Mammary epithelial cell (primary cell): ENCODE measurements at places on chromosomes 4 and X.

GRCh38 chr4:32488690-32489089 lies 1768.5 kb downstream of the PCDH7 start:
- no peak for DNase-seq

DNA sequence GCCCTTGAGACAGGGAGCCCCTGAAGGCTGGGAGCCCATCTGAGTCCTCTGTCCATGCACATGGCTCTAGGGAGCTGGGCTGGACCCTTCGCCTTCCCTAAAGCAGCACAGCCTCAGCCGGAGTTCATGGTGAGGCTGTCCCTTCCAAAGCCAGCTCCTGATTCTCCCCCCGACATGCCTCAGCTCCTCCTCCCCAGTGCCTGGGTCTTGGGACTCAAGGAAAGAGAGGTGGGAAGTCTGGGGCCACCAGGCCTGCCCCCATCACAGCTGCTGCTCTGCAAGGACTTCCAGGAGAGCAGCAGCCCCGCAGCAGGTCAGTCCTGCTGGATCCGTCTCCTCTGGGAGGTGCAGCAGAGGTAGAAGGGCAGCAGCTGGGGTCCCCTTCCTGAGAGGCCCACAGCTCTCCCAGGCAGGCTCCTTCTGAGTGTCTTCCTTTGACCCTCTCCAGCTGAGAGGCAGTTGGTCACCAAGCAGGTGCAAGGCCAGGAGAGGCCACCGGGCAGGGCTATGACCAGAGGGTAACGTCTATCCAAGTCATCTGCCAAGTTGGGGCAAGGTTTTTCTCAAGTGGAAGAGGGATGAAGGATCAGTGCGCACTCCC lies 90.5 kb downstream of the ADRA2C start:
- DNase-seq = no peak

DNA sequence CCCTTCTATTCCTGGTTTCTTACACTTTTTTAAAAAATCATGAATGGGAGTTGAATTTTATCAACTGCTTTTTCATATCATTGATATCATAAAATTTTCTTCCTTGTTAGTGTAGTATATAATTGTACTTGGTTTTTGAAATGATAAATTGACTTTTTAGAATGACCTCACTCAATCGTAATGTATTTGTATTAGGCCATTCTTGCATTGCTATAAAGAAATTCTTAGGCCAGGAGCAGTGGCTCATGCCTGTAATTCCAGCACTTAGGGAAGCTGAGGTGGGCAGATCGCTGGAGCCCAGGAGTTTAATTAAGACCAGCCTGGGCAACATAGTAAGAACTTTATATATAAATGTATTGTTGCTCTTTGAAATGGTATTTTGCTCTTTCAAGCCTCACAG lies 6.3 kb downstream of the EXOC1 start:
- no peak for DNase-seq

GRCh38 chr4:18291256-18291655 lies 269.7 kb upstream of the LCORL start:
- DNase-seq = no peak

DNA sequence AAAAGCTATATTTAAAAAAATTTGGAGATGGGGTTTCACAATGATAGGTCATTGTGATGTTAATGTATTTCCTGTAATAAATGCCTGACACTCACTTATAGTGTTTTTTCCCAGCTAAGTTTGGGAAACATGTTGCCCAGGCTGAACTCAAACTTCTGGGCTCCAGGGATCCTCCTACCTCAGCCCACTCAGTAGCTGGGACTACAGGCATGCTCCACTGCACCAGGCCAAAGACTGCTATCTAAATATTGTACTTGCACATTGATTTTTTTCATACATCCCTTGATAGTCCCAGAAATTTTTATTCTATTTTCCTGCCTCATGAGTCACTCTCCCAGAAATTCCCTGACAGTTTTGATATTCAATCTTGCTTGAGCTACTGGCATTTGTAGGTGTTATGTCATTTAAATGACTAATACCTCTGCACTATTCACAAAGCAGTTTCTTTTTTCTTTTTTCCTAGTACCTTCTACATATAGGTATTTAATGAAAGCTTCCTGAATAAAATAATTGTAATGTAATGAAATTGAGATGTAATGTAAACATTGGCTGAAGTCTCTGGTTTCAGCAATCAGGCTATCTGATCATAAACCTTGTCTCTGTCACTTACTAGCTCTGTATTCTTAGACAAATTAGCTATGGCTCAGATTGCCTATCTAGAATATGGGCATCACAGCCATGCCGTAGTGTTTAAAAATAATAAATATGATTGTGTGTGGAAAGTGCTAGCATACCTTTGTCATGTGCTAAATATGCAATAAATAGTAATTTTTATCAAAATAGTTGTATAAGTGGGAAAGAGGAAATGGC lies 1973.0 kb upstream of the AGA start:
- DNase-seq = no peak

DNA sequence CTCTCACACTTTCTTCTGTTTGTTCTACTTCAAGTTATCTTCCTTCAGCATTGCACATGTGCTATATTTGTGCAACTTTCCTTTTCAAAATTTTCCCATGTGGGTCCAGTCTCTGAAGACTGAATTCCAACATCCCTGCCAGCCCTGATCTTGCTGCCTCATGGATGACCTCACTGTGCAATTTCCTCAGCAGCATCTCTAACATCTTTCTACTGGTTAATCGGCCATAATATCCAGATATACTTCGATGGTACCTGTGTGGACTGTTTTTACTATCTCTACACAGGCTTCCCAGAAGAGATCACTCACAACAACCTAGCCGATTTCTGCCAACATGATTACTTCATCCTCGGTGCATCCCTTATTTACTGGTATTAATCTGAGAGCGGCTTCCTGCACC lies 41.5 kb downstream of the GPM6A start:
- DNase-seq = no peak

GRCh38 chrX:100850317-100850716 lies 23.8 kb downstream of the NOX1 start:
- no peak for DNase-seq

GRCh38 chr4:38273407-38273806 lies 313.2 kb downstream of the PTTG2 start:
- DNase-seq = no peak

DNA sequence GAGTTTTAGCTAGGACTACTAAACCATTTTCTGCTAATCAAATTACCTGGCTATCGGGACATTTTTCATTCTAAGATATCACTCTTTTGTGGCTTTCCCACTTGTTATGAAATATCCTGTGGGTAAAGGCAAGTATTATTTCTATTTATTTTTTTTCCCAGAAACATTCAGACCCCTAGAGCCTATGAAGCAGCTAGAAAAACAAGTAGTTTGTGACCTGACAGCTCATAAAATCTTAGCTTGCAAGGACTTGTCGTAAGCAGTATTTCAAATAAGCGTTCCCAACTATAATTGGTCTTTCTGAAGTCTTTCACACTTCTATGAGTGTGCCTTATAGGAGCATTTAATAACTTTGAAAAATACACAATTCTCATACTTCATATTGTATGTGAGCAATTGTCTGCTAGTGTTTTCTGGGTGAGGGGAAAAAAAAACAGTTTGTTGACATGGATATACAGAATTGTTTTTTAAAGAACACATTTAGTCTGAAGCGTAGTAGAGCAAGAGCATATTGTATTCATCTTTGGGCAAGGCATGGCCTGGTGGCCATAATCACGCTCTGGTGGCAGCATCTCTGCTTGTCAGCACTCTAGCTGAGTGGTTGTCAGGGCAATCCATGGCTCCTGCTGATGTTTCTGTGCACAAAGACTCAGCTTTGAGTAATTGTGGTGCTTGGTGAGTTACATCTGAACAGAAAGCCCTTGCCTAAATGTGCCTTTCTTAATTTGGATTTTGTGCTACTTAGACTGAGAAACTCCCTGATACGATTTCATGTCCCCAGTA lies 2.6 kb downstream of the MCUB start:
- DNase-seq = no peak

GRCh38 chr4:139129206-139129605 lies 47.8 kb downstream of the ELF2 start:
- no peak for DNase-seq

- no peak for DNase-seq
These were observed 99.2 kb downstream of the MGST2 start for GRCh38 chr4:139764686-139765310.

- no peak for DNase-seq
These were observed 230.5 kb upstream of the PUDP start for GRCh38 chrX:7378406-7378805.

DNA sequence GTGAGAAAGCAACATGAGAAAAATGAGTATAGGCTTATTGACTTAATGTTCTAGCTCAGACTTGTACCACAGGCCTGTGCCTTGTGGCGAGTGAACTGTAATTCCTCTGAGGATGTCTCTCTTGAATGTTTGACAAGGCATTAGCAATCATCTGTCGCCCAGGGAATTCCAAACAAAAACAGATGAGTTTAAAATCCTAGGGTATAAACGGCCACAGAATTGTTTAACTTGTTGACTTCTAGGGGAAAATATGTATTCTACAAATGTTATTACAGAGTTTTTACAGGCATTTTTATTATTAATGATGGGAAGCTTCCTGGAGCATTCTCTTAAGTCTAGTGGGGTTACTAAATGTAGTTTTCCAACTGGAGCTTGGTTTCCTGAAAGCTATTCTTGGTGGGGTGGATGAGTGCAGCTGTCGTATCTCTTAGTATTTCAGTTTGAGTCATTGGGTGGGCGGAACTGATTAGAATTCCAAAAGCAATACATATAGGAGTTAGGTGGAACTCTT lies 40.6 kb downstream of the ARHGAP10 start:
- peak; percentile 86 for DNase-seq

GRCh38 chr4:166399021-166399420 lies 526.0 kb downstream of the TLL1 start:
- DNase-seq = no peak

GRCh38 chr4:52372747-52373146 lies 286.4 kb downstream of the USP46 start:
- DNase-seq = no peak

- DNase-seq = peak; percentile 54
These were observed 670.5 kb downstream of the GABRG1 start for GRCh38 chr4:45453258-45453853.

DNA sequence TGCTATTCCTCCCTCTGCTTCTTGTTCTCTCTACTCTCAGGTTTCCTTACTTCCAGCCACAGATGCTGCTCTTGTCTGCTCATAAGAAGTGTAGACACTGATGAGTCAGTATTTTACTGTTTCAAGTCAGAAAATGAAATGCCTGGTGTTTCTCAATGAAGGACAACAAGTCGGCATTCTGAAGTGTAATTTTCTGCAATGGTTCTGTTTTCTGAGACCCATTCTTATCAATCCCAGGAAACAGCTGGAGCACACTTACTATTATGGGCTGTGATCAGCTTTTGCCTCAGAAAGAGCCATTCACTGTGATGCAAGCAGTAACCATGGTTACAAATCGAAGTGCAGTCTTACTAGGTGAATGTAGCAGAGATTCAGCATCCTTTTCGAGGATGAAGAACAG lies 42.0 kb downstream of the SLC4A4 start:
- no peak for DNase-seq

GRCh38 chr4:93751411-93751810 lies 77.1 kb upstream of the ATOH1 start:
- no peak for DNase-seq

DNA sequence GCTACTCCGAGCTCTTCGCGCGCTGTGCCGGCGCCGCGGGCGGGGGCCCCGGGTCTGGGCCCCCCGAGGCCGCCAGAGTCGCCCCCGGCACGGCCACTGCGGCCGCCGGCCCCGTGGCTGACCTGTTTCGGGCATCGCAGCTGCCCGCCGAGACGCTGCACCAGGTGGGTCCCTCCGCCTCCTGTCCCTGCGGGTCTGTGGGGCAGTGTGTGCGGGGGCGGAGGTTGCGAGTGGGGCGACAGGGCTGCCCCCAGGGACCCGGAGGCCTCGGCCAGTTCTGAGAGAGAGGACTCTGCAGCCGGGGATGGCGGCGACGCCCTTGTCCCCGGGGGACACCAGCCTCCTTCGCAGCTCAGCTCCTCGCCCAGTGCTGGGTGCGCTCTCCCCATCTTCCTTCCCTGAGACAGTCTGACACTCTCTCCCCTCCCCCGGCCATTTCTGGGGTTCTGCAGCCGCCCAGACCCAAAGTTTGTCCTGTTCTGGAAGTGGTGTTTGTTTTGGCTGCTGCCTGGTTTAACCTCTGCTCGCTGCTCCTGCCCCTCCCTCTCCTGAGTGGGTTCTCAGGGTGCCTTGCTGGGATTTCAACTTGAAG lies 609 bp downstream of the REPS2 start:
- DNase-seq = no peak

GRCh38 chrX:66635360-66635759 lies 3.5 kb downstream of the EDA2R start:
- peak; percentile 46 for DNase-seq

- no peak for DNase-seq
These were observed 47.5 kb downstream of the ATG4A start for GRCh38 chrX:108138814-108139702.

GRCh38 chrX:79181401-79181800 lies 36.9 kb downstream of the GPR174 start:
- DNase-seq = no peak

DNA sequence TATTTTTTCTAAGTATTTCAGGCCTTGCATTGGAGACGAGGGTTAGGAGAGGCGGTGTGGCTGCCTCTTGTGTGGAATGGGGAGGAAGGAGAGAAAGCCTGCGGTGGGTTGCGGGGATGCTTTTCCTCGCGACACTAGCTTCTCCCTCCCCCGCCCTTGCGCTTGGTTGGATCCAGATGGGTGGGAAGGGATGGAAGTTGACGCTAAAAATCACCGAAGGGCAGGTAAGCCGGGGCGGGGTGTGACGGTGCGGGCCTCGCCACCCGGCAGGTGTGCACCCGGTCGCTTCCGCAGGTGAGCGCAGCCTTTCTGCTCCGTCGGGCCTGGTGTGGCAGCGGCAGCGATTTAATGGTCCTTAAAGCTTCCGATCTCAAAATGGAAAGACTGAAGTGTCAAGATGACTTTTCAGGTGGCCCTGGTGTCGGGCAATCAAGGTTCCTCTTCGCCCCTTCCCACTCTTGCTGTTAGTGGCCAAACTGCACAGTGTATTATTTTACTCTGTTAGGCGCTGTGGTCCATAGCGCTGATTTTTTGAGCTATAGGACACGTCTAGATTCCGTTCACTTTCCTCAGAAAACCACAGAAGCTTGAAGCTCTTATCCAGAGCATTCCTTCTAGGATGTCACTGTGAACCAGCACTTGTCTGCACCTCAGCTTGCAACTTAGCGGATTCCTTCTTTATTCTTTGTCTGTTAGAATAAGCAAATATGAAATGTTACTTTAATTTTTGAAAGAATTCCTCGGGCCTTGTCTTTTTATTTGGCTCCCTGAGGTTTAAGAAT lies 765 bp downstream of the ENOPH1 start:
- DNase-seq = peak; percentile 58

- DNase-seq = no peak
These were observed 23.9 kb upstream of the TMSB4X start for GRCh38 chrX:12950851-12951594.

- DNase-seq = no peak
These were observed 75.3 kb downstream of the HMGB2 start for GRCh38 chr4:173258866-173259265.
